ENCODE measurements at places on chromosomes 2 and 18. TPM values are rescaled to one million over a fixed set of nuclear protein-coding genes. Genes with fewer than 3 reads are reported as not detected.

The EPG5 gene
- 17.1 TPM for total RNA-seq

The RUFY4 gene
- not detected for total RNA-seq

The IL18RAP gene
- 6.8 TPM for total RNA-seq

The ROCK1 gene
- 60.9 TPM for total RNA-seq

DNA sequence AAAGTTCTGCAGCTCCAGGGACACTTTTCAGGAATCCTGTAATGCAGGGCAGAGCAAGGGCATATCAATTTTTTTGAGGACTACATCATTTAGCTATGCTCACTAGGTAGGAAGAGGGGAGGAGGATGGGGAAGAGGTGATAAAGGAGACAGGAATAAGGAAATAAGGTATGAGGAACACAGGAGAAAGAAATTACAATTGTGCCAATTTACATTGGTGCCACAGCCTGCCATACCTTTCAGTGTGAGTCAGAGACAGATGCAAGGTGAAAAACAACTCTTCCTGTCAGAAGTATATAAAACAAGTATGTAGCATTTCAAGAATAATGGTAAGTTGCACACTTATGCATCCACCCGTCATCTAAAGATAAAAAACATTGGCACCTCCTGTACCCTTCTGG lies 5.4 kb upstream of the MRPS9 start:
- DNase-seq = no peak
- no peaks in the 10 kb centered on the region for H3K36me3 ChIP-seq
- no peak overlapping the region for H3K27ac ChIP-seq

DNA sequence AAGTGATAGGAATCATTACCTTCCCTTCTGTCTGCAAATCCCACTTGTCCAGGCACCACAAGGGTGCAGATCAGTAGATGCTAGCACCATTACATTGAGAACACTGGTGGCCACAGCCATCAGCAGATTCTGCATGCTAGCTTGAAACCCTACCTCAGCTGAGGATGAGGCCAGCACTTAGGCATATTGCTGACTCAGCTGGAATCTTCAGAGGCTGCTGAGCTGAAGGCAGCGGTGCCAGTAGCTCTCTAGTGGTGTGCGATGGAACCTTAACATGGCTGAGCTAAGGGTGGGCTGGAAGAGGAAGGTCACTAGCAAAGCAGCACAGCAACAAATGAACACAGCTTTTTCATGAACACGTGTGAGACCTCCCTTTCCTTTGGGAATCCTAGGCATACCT lies 19.0 kb upstream of the CPO start:
- no peak overlapping the region for H3K27ac ChIP-seq
- no peak overlapping the region for H3K4me3 ChIP-seq
- DNase-seq = no peak
- no peaks in the 10 kb centered on the region for H3K4me1 ChIP-seq
- no peaks in the 10 kb centered on the region for H3K36me3 ChIP-seq

GRCh38 chr2:220552790-220553535 lies 925.5 kb downstream of the SLC4A3 start:
- H3K27ac ChIP-seq = no peak overlapping the region
- H3K36me3 ChIP-seq = no peaks in the 10 kb centered on the region
- DNase-seq = no peak
- no peaks in the 10 kb centered on the region for H3K27me3 ChIP-seq

- no peak overlapping the region for H3K4me3 ChIP-seq
- H3K36me3 ChIP-seq = peaks cover 60% of the 10 kb centered on the region
- no peak for DNase-seq
- no peaks in the 10 kb centered on the region for H3K27me3 ChIP-seq
- H3K27ac ChIP-seq = peak overlapping the region; percentile 28
Observed at GRCh38 chr18:69872661-69873060, 75.0 kb downstream of the CD226 start.

DNA sequence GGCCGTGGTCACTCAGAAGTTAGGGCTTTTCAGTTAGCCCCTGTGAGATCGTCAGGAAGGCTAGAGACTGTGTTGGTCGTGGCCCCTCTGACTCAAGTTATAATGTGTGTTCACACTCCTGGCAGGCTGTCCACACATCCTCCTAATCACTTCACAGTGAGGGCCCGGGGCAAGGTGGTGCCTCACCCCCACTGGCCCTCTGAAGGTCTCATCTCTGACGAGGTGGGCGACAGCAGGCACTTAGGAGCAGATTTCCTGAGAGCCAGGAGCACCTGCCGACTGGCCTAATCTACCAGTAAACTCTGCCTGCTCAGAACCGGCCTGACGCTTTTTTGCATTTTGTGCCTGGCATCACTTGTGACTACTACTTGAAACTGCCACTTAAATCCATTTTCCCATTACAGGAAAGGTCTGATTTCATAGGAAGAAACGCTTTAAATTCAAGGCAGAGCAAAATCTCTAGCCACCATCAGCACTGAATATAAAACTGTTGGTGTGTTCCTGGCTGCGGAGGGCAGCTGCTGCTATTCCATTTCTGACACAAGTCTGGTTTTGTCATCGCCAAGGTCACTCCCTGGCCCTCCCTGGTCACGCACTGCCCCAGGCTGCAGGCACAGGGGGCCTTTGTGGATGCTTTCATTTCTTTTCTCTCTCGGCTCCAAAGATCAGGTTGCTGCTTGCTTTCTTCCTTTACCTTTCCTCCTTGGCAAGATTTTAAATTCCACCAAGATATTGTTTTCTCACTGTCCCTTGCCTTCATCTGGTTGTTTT lies 48.0 kb downstream of the RAB12 start:
- no peak for DNase-seq
- H3K27me3 ChIP-seq = peaks cover 21% of the 10 kb centered on the region
- peaks cover 1% of the 10 kb centered on the region for H3K4me1 ChIP-seq

DNA sequence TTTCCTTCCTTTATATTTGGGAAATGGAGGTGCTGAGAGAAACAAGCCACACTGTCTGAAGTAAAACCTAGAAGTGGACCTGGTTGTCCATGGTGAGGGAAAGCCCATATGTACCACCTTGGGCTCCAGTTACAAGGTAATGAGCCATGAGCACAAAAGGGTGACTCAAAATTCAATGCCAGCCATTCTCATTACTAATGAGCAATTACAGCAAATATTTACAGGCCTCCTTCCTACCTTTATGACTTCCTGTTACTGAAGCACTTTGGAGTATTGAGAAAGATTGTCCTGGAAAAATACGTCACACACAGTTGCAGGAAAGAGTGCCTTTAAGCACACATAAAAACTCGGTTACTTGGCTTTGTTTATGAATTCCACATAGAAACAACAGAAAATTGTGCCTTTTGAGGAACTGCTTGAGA lies 9.1 kb downstream of the EPAS1 start:
- H3K4me3 ChIP-seq = no peak overlapping the region
- peaks cover 47% of the 10 kb centered on the region for H3K4me1 ChIP-seq
- H3K27me3 ChIP-seq = peaks cover 31% of the 10 kb centered on the region
- DNase-seq = no peak
- no peak overlapping the region for H3K27ac ChIP-seq

- peaks cover 20% of the 10 kb centered on the region for H3K36me3 ChIP-seq
- H3K4me1 ChIP-seq = peaks cover 56% of the 10 kb centered on the region
- H3K4me3 ChIP-seq = no peak overlapping the region
Observed at GRCh38 chr18:63107931-63108330, 211.6 kb downstream of the BCL2 start.

- peaks cover 11% of the 10 kb centered on the region for H3K27me3 ChIP-seq
- H3K4me3 ChIP-seq = no peak overlapping the region
- no peak for DNase-seq
- no peaks in the 10 kb centered on the region for H3K4me1 ChIP-seq
- H3K27ac ChIP-seq = no peak overlapping the region
- H3K36me3 ChIP-seq = no peaks in the 10 kb centered on the region
Observed at GRCh38 chr2:150479075-150479915, 8.2 kb downstream of the RND3 start.

DNA sequence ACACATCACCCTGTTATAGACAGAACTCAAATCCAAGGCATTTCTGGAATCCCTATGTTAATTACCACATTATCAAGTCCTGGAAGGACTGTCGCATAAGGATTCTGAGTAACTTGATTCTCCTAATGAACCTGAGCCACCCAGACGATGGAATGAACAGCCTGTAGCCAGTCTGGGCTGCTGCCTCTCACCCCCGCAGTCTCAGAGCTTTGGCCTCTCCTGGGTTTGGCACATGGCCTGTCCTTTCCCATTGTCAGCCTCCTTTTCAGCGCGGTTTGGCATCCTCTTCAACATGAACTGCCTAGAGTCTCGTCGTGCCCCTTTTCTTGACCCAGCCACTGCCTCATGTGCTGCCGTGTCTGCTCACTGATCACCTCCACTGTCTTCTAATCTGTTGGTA lies 147.6 kb downstream of the SLC8A1 start:
- H3K27ac ChIP-seq = no peak overlapping the region
- H3K36me3 ChIP-seq = no peaks in the 10 kb centered on the region
- no peak overlapping the region for H3K4me3 ChIP-seq
- H3K27me3 ChIP-seq = peaks cover 2% of the 10 kb centered on the region
- H3K4me1 ChIP-seq = no peaks in the 10 kb centered on the region

GRCh38 chr2:150594299-150594698 lies 106.8 kb upstream of the RND3 start:
- no peak for DNase-seq
- H3K36me3 ChIP-seq = no peaks in the 10 kb centered on the region
- no peak overlapping the region for H3K4me3 ChIP-seq
- no peak overlapping the region for H3K27ac ChIP-seq
- H3K27me3 ChIP-seq = no peaks in the 10 kb centered on the region

GRCh38 chr2:122168799-122169198 lies 413.3 kb downstream of the TSN start:
- no peaks in the 10 kb centered on the region for H3K4me1 ChIP-seq
- H3K27ac ChIP-seq = no peak overlapping the region
- no peak overlapping the region for H3K4me3 ChIP-seq
- H3K36me3 ChIP-seq = no peaks in the 10 kb centered on the region
- no peak for DNase-seq

DNA sequence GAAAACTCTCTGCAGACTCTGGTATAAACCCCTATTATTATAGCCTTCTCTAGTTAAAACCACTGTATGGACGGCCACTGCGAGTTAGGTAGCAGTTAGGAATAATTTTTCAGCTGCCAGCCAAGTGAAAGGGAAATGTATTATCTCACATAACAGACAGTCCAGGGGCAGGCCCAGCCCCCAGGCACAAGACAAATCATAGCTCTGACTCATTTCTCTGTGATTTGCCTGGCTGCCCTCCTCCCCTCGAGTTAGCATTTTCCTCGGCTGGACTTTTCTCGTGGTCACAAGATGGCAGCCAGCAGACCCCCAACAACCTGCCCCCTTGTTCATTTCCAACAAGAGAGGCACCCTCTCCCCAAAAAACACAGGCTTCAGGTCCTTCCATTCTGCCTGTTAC lies 10.5 kb downstream of the VIT start:
- no peaks in the 10 kb centered on the region for H3K4me1 ChIP-seq
- no peaks in the 10 kb centered on the region for H3K27me3 ChIP-seq
- H3K27ac ChIP-seq = no peak overlapping the region
- H3K36me3 ChIP-seq = no peaks in the 10 kb centered on the region

All from activated T-helper 2 cell treated with anti-CD3 and anti-CD28 coated beads, Interferon-gamma antibody, Interleukin-2, Interleukin-4, amounts not matched to agents 10 μg/mL and 5 μg/mL and 100 μg/mL, durations not matched to agents 14 hours and 24 hours and 36 hours (primary cell).